Fibroblast of skin of right biceps (primary cell): ENCODE measurements at places on chromosomes 1 and 21.

DNA sequence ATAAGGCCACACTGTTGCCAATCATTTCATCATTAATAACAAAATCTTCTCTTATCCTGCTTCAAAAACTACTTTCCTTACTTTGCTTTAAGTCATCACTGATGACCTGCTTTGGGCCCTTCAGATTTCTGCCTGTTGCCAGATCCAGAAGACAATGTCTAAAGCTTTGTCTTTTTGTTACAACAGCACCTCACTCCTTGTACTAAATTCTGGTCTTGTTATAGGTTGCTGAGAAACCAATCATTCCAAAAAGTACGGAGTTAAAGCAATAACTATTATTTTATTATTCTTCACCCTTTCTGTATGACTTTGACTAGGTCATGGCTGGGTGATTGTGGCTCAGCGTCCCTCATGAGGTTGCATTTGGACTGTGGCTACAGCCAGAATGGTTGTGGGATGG, 633.5 kb downstream of the PTPRU start:
- no peak for DNase-seq

GRCh38 chr1:115062542-115063004, 26.7 kb downstream of the TSPAN2 start:
- DNase-seq, result peak; percentile 49

- DNase-seq, result no peak
These were observed 10.7 kb downstream of the CASQ2 start for GRCh38 chr1:115757856-115758255.

- peak; percentile 67 for DNase-seq
These were observed 1.8 kb downstream of the CD160 start for GRCh38 chr1:145720878-145721671.

DNA sequence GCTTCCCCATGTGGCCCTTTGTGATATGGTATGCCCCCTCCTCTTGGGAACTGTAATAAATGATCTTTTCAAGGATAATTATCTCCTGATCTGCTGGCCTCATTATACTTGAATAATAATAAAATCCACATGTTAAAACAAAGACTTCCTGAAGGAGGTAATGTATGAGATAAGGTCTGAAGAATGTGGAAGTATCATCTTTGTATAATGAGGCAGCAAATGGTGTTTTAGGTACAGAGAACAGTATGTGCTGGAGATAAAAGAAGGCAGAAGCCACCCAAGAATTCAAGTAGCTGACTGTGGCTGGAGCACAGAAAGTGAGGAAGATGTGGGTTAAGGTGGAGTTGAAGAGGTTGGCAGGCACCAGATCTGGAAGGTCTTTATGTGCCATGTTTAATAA, 12.8 kb upstream of the COG2 start:
- peak; percentile 12 for DNase-seq

GRCh38 chr1:17561247-17561548, 21.7 kb downstream of the ARHGEF10L start:
- DNase-seq, result no peak
